ENCODE measurements at places on chromosomes 6 and 20.
A peak's percentile ranks its signal among the peaks of the same experiment; 100 is the strongest.

DNA sequence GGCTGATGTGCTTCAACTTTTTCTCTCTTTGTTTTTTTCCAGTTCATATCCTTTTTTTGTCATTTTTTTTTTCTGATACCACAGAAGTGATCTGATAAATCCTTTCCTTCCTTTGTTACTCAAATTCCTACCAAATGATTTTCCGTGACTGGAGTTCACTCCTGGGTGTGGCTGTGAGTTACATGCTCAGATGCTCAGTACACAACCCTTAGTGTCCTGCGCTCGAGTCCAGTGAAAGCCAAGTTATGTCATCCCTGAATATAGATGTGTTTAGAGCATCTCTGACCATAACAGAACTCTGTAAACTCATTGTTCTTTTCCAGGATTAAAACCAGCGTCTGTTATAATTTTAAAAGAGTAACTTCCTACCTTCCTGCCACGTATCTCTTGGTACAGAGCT is 147.2 kb upstream of the AKAP12 start:
- no peak for DNase-seq

DNA sequence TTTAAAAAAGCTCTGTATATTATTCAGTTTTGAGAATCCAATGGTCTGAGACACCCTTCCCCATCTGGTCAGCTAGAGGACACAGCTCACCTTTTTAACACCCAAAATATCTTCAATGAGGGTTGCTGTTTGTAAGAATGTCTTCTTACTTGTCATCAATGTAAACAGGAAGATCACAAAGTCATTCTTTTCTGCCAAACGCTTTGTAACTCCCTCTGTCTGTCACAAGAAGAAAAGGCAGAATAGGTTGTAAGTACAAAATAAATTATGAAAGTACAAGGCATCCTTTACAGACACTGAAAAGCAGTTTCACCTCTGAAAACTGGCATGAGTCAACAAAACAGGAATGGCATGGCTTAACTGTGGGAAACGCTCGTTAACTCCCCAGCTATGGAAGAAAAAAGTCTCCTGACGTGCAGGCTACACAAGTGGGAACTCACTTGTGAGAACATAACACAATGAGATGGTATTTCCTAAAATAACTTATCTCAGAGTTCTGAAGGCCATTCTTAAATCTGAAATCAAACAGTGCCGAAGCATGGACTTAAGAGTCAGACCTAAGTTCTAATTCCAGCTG is 42.7 kb downstream of the TRPC4AP start:
- no peak for DNase-seq

GRCh38 chr20:15288106-15288505 is 950.7 kb upstream of the FLRT3 start:
- DNase-seq: no peak

DNA sequence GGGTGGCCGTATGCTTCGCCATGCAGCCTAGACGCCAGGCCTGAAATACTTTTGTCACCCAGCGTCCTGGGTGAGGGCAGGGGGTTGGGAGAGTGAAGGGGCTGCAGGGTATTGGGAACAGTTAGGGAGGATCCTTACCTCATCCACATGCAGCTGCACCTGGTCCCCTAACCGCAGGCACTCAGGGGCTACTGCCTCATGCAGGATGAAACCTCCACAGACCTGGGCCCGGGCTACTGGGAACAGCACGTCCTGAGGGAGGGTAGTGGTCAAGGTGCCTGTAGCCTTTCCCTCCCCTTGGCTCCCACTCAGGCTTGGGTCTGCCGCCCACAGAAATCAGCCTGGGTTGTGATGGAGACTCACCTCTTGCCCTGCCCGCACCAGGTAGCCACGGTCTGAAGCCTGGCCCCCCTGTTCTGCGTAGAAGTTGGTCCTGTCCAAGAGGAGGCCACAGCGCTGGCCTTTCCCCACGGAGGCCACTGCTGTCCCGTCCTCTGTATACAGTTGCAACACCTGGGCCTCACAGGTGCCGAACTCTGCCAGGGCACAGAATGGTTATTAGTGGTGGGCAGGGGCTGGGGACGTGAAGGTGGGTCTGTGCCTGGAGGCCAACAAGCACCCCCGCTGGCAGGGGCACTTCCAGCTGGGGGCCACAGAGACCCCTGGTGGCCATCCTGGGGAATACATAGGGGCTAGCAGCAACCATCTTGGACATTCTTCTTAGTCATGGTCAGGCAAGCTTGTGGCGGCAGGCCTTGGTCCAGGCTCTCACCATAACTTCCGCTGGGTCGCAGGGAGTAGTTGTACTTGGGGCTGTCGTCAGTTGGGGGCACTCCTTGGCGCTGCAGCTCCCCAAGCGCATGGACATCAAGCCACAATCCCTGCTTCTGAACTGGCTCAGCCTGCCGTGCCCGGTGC is 8.6 kb downstream of the AARS2 start:
- peak; percentile 68 for DNase-seq

DNA sequence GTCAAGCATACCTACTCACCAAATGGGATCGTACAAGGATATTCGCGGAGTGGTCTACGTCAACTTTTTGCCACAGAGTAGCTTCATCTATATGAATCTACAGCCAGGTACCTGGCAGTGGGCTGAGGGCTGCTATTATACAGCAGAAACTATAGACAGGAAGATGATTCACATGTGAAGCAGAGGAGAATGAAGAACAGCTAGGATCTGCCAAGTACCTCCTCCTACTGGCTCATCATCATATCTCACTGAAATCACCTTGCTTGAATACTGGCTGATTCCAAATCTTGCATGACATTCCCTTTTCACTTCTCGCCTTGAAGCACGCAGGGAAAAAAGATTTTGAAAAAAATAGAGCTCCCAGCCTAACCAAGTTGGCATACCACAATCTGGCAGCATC is 488.7 kb upstream of the NRSN1 start:
- DNase-seq: no peak

GRCh38 chr20:44489223-44489622 is 13.5 kb downstream of the TTPAL start:
- no peak for DNase-seq

DNA sequence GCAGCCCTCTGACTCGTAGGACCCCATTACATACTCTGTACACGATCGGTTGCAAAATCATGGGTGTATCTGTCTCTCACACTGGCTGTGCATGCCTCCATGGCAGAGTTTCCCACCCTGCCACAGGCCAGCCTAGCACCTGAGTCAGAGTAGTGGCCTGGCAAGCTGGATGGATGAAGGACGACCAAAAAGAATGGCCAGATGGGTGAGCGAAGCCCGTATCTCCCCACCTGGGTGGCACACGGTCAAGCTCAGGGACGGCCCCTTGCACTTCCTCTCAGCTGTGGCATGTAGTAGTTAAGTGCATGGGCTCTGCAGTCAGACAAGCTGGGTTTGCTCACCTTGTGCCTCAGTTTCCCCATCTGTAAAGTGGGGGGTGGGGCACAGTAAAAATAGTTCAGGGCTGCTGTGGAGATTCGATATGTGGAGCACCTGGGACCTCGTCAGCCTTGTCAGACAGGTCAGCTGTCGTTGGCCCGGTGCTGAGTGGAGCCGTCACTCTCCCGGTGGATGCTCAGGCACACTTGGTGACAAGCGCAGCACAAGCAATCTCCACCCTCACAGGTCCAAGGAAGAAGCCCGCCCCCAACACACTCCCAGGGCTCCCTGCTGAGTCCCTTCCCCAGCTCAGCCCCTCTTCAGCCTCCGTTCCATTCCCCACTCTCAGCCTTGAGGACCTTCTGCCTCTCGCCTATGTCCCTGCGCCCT is 12.6 kb downstream of the CPNE5 start:
- no peak for DNase-seq

DNA sequence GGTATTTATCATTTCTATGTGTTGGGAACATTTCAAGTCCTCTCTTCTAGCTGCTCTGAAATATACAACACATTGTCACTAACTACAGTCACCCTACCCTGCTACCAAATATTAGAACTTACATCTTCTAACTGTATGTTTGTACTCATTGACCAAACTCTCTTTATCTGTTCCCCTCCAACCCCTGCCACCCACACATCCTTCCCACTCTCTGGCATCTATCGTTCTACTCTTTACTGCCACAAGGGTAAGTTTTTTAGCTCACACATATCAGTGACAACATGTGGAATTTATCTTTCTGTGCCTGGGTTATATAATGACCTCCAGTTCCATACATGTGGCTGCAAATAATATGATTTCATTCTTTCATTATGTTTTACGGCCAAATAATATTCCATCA is 171.9 kb downstream of the GMDS start:
- no peak for DNase-seq

DNA sequence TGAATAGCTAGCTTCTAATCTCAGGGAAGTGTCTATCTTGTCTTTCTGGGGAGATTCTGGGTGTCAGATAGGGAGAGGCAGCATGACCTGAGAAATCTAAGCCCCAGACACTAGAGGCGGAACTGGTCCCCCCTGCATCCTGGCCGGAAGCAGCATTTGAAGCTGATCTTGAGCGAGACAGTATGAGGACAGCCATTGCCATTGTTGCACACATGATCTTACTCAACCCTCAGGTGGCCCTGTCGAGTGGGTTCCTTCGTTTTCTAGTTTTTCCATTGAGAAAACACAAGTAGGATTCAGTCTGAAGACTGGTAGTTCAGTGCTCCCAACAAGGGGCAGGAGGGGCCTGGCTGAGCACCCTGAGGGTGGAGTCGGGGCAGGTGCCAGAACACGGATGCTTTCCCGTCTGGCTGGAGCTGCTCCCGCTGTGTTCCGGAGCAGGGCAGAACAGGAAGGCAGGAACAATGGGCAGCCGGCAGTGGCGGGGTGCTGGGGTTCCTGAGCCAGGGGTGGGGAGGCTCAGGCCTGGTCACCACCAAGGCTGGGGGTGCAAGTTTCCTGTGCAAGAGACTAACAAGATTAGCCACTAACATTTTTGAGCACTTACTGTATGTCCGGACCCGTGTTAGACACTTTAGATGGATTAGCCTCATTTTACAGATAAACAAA is 7.9 kb upstream of the SDCBP2 start:
- DNase-seq: no peak

GRCh38 chr6:165849534-165850430 is 186.7 kb upstream of the PDE10A start:
- DNase-seq: no peak

DNA sequence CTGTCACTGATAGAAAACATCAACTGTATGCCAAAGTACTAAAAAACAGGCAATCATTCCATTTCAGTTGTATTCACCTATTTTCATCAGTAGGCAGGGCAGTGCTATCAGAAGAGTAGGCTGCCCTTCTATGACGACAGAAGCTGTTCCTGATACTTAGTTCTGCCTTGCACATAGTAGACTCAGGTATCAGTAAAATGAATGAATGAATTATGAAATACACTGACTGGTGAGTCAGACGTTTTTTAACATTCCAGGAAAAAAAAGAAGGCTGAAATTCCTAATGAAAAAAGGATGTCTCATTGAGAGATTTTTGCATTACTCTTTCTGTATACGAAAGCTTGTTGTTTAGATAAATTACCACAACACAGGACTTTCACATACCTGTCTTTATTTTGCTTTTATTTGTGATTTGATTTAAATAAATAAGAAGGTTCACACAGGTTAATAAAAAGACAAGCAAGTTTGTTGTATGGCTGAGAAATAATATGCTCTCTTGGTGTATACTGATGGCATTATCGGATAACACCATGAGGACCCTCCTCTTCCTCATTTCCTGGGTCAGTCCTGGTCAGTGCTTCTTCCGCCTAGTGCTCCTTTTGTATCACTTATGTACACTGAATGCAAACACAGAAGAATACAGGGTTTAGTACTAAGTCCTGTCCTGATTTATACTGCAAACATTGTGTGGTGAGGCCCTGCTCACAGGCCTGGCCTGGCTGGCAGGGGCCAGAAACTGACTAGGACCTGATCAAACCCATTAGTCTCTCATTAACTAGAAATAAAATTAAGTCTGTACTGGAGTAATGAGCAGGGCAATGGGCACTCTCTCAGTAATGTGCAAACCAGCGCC is 39.4 kb upstream of the SPDEF start:
- no peak for DNase-seq

DNA sequence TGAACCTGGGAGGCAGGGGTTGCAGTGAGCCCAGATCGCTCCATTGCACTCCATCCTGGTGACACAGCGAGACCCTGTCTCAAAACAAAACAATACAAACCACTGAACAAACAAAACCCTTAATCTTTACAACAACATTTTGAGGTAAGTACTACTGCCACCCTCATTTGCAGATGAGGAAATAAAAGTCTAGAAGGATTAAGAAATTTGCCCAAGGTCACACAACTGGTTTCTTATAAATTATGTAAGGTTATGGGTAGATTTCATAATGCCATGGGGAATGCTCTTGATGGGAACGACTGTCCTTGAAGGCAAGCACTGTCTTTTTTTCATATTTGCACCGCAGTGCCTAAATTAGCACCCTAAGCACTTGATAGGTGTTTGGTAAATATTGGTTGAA is 13.8 kb upstream of the B4GALT5 start:
- no peak for DNase-seq

- no peak for DNase-seq
Observed at GRCh38 chr6:54428431-54428830, 120.2 kb downstream of the TINAG start.

DNA sequence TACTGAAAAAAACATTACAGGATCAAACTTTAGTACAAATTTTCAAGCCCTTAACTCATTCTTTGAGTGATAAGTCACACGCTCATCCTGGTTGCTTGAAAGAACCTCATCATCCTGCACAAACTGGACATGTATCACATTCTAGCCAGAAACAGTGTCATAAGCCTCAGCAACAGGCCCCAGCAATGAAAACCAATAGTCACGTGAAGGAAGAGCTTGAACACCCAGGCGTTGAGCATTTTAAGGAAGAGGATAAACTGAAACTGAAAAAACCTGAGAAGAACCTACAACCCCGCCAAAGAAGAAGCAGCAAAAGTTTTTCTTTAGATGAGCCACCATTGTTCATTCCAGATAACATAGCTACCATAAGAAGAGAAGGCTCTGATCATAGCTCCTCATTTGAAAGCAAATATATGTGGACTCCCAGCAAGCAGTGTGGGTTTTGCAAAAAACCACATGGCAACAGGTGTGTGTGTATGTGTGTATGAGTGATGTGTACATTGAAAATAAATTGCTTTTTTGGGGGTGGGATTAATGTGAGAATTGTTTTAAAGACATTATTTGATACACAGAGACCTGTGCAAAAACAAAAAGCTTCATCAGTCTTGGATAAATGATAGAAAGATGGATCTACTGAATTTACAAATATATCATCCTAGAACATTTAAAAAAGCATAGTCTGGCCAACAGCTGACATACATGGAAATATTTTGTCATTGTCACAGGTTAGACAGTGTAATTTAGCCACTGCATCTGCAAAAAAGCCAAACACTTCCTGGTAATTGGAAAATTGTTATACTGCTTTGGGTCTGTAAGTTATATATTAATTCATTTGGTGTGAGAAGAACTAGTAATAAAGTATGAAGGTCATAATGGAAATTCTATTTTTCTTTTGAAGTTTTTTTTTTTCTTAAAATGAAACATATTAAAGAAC is 50.1 kb downstream of the PHF3 start:
- no peak for DNase-seq
